ENCODE measurements at places on chromosomes 1 and 21.

DNA sequence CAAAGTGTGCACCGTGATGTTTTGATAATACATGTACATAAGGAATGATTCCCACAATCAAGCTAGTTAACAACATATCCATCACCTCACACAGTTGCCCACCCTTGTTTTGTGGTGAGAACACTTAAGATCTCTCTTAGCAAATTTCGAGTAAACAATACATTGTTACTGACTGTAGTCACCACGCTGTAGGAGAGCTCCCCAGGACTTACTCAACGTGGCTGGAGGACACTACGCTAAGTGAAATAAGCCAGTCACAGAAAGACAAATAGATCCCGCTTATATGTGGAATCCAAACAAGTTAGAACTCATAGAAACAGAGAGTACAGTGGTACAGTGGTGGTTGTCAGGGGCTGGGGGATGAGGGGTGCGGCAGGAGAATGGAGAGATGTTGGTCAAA lies 24.8 kb downstream of the GPR137B start:
- DNase-seq: no peak

GRCh38 chr1:25590096-25590824 lies 26.3 kb upstream of the MAN1C1 start:
- DNase-seq: no peak

DNA sequence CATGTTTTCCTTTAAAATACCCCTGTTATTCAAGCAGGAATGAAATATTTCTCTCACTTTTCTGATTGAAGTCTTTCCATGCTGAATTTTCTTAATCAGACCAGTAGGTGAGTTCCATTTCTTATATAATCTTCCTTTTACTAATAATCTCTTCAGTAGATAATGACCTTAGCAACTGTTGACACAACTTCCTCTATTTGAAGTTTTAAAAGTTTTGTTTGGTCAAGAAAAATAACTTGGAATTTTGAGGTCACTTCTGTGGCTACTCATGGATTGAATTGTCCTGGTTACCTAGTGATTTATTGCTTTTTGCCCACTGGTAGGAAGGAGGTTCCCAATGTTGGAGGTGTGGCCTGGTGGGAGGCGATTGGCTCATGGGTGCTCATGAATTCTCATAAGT lies 70.6 kb upstream of the PAXBP1 start:
- no peak for DNase-seq

- no peak for DNase-seq
These were observed 46.4 kb upstream of the RGS21 start for GRCh38 chr1:192270398-192270797.

DNA sequence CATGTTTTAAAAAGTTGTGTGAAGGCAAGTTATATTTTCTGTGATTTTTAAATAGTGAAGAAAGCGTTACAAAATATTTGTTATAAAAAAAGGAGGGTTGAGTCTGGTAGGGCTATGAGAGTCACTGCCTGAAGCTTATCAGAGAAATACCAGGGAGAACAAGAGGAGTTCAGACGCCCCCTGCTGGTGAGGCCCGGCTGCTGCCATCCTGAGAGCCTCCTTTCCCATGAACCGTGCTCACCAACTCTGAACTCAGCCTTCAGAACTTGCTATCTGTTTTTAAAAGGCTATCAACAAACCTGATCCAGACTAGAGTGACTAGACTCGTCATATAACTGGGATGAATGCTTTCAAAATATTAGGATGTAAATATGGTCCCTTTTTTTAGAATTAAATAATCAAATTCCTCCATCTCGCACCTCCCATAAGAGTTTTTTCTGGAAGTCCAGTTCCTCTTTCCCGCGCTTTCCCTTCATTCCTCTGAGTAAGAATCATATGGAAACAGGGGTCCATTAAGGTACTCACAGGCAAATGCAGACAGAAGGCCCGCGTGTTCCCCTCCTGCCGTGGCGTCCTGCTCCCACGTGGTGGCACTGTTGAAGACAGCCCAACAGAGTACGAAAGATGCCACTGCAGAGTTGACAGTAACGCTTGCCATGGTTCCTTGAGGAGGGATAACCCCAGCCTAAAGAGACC lies 26.2 kb upstream of the SPATA6 start:
- DNase-seq: peak; percentile 59

- DNase-seq: no peak
These were observed 111.9 kb downstream of the PTPN14 start for GRCh38 chr1:214439352-214440119.

DNA sequence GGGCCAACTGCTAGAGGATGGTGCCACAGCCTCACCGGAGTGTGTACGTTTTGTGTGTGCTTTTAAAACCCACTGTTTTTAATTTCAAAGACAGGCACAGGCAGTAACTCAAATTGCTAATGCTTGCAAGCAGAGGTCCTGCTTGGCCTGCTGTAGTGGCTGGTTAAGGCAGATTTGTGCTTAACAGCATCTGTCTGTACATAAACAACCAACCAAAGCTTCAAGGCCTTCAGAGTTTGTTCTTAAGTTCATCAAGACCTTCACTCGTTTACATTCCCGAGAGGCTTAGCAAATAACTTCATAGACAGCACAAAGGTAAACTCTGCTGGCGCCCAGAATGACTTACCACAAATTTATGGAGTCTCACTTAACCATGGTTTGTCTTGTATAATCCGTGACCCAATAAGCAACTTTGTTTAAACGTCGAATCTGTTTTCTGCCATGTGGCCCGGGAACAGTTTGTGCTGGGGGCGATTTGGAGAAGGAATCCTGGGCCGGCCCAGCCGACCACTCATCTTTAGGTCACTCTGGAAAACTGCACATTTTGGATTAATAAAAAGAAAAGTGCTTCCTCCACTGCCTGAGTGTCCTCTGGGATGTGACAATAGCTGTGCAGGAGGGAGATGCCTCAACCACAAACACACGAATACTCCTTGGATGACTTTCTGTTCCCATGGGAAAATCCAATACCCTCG lies 58.1 kb downstream of the CAPZB start:
- DNase-seq: no peak

GRCh38 chr1:157099633-157100009 lies at the start of gene ETV3L:
ETV3L (minus strand) TSS chr1:157099808; CDS start chr1:157099523, 285 bp downstream.
- DNase-seq: no peak
